ENCODE measurements at places on chromosomes 6 and 20. TPM values are rescaled to one million over a fixed set of nuclear protein-coding genes. Genes with fewer than 3 reads are reported as not detected.

Gene ECT2L
- not detected for total RNA-seq

Gene FRS3
- total RNA-seq: 2.3 TPM

Gene TLDC2
- not detected for total RNA-seq

Gene TPBG
- total RNA-seq: 35.1 TPM

Gene PRPH2
- total RNA-seq: not detected

Gene CGAS
- total RNA-seq: 3.7 TPM

Gene BEND6
- 1.1 TPM for total RNA-seq

Gene DCDC2
- total RNA-seq: 1.9 TPM

Gene FRK
- total RNA-seq: 1.0 TPM

Gene GCLC
- total RNA-seq: 98.5 TPM

Measured in A549 treated with AZD2906 at 1 μM for 4 hours (cell line).